Fibroblast of skin of left biceps (primary cell): ENCODE measurements at places on chromosomes 1 and 21.

GRCh38 chr1:21932127-21932526 is 5.0 kb downstream of the HSPG2 start:
- DNase-seq = no peak

- no peak for DNase-seq
Observed at GRCh38 chr1:21539933-21540332, 30.7 kb downstream of the ALPL start.

DNA sequence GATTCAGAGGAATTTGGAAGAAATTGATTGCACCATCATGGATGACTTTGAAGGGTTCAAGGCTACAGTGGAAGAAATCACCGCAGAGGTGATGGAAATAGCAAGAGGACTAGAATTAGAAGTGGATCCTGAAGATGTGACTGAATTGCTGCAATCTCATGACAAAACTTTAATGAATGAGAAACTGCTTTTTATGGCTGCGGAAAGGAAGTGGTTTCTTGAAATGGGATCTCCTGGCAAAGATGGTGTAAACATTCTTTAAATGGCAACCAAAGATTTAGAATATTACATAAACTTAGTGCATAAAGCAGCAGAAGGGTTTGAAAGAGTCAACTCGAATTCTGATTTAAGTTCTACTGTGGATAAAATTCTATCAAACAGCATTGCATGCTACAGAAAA is 698.6 kb downstream of the PLA2G4A start:
- no peak for DNase-seq

GRCh38 chr21:43733529-43734071 is 14.7 kb downstream of the PDXK start:
- no peak for DNase-seq

DNA sequence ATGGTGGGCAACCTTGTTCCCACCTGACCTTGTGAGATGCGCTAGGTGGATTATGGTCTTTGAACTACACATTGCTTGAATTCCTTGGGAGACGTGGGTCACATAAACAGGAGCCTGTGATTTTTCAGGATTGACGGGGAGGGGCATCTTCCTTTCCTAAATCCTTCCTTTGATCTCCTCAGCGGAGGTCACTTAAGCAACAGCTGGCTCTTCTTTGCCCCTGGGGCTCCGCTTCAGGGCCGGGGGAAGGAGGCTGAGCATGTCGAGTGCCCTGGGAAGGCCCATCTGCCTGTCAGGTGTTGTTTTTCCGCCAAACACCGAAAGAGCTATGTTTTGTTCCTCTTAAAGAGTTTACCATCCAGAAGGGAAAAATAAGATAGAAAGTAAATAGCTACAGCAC is 40.6 kb downstream of the KIF26B start:
- DNase-seq = no peak

- DNase-seq = no peak
Observed at GRCh38 chr1:29122682-29123052, 1.0 kb downstream of the TMEM200B start.

- no peak for DNase-seq
Observed at GRCh38 chr1:22888320-22889075, 84.2 kb downstream of the LACTBL1 start.

GRCh38 chr1:210129759-210130158 is 102.8 kb upstream of the SERTAD4 start:
- no peak for DNase-seq

DNA sequence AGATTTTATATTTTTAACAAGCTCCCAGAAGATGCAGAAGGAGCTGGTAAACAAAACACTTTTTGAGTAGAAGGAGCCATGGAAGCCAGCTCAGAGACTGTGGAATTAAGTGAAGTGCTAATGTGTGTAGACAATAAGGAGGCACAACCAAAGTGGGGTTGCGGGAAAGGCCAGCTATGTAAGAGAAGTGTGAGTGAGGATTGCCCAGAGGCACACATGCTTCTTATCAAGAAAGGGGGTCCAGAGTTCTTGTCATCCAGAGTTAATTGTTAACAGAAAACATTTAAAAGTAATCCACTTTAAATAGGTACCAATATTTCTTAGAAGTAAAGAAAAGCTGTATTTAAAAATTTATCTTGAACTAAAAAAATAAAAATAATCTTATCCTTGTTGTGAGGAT is 136.8 kb downstream of the OLFM3 start:
- no peak for DNase-seq

DNA sequence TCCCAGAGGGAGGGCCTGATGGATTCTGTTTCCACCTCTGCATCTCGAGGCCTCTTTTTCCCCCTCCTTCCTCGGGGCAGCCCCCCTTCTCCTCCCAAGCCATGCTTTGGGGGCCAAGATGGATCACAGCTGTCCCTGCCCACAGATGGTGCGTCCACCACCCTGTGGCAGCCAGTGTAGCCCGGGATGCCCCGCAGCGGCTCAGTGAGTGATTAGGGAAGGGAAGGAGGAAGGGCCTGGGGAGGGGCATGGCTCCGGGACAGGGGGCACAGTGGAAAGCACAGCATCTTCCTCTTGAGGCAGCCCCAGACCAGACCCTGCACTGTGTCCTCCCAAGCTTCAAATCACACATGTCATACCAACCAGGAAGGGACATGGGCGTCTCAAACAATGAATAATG is 622.4 kb downstream of the MATN1 start:
- no peak for DNase-seq

GRCh38 chr1:57272150-57272549 is 151.7 kb downstream of the DAB1 start:
- no peak for DNase-seq

DNA sequence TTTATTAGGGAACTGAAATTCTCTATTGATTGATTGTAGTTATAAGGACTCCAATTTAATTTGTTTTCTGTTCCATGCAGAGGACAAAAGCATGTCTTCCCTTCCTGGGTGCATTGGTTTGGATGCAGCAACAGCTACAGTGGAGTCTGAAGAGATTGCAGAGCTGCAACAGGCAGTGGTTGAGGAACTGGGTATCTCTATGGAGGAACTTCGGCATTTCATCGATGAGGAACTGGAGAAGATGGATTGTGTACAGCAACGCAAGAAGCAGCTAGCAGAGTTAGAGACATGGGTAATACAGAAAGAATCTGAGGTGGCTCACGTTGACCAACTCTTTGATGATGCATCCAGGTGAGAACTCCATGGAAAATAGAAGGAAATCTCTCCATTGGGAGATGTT is 1.5 kb downstream of the SETDB1 start:
- no peak for DNase-seq

DNA sequence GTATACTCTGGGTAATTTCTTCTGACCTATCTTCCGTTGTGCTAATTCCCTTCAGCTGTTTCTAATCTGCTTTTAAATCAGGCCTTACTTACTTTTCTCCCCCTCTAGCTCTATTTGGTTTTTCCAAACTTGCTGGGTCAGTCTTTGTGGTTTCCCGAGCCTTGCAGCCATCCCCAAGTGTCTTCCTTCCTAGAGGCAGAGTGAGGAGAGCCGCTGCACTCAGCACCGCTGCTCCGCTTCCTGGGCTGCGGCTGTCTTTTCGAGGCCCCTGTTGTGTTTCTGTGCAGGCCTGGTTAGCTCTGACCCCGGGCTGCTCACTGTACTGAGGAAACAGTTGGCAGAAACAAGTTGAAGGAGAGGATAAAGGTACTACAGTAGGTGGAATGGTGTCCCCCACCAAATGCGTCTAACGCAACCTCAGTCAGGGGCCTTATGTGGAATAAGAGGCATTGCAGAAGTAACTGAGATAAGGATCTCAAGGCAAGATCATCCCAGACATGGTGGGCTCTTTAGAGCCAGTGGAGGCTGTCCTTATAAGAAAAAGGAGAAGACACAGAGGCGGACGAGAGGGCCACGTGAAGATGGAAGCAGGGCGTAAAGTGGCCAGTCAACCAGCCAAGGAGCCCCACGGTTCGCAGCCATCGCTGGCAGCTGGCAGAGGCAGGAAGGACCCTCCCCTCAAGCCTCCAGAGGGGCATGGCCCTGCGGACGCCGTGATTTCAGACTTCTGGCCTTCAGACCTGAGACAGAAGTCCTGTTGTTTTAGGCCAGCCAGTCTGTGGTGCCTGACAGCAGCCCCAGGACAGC is 10.5 kb downstream of the WNT9A start:
- no peak for DNase-seq

- no peak for DNase-seq
Observed at GRCh38 chr1:159890390-159890789, 9.6 kb downstream of the CFAP45 start.

DNA sequence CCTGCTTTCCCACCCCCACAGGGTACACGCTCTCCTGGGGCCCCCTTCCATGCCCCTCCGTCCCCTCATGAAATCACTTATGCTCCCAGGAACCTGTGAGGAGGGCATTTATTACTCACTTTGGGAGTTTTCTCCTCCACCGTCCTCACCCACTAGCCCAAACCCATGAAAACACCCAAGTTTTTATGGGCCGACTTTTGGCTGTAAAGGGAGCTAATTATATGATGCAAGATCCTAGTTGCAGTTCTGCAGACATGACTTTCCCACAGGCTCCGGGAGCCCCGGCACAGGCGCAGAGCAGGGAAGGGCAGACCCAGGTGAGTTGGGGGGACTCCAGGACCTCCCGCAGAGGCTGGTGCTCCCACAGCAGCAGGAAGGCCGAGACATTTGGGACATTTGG is 29.7 kb downstream of the EPHA2 start:
- DNase-seq = no peak

GRCh38 chr1:90850898-90851710 is 134.0 kb upstream of the BARHL2 start:
- DNase-seq = peak; percentile 28

DNA sequence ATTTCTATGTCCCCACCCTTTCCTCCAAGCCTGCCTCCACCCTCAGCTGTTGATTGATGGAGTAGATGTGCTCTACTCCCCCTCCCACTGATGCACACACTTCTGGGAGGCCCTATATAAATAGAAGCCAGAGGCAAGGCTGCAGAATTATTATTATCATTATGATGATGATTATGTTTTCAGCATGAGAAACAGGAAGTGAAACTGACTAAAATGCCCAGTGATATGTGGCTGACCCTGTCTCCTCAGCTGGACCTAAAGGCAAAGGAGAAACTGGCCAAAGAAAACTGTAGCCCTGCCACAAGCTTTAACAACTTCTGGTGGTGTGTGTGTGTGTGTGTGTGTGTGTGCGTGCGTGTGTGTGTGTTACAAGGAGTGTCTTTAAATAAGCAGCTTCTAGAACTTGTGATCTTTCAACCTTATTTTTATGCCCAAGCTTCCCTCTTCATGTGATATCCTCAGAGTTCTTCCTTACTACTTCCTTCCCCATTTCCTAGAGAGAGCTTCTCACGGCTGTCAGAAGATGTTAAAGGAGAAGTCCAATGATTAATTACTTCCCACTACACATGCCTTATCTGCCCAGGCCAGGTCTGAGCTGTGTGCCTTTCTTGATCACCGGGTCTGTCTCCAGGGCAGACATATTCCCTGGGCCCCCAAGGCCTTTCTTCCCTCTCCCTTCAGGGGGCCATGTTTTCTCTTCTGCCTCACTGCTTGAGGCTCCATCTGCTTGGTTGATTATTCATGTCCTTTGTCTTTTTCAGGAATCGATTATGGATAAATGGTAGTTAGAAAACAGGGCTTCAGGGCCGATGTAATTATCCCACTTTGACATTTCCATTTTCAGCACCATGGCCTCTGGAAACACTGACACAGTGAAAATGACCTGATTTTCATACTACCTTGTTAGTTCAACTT is 11.6 kb upstream of the MAPKAPK2 start:
- no peak for DNase-seq

GRCh38 chr21:45098867-45099266 is 24.5 kb downstream of the ADARB1 start:
- no peak for DNase-seq

GRCh38 chr1:69587391-69587790 is 19.7 kb downstream of the LRRC7 start:
- no peak for DNase-seq

GRCh38 chr1:16126743-16127515 is 28.9 kb downstream of the EPHA2 start:
- DNase-seq = no peak

- DNase-seq = no peak
Observed at GRCh38 chr1:101278238-101278637, 41.4 kb downstream of the S1PR1 start.

- DNase-seq = no peak
Observed at GRCh38 chr1:209363112-209363511, 220.4 kb upstream of the CAMK1G start.

DNA sequence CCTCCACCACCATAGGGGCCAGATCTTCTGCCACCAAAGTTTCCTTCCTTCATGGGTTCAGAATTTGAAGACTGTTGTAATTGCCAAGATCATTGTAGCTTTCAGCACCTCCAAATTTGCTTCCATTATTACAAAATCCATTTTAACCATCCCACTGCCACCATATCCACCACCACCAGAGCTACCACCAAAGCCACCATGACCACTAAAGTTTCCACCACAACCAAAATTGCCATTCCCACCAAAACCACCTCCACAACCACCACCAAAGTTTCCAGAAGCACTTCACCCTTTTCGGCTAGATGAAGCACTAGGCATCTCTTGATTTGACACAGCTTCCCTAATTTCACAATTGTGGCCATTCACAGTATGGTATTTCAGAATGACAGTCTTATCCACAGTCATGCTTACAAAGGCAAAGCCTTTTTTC is 45.2 kb downstream of the SLC30A7 start:
- no peak for DNase-seq

- DNase-seq = no peak
Observed at GRCh38 chr1:61047061-61047460, 35.3 kb upstream of the NFIA start.
